ENCODE measurements at places on chromosomes 2 and 18.

DNA sequence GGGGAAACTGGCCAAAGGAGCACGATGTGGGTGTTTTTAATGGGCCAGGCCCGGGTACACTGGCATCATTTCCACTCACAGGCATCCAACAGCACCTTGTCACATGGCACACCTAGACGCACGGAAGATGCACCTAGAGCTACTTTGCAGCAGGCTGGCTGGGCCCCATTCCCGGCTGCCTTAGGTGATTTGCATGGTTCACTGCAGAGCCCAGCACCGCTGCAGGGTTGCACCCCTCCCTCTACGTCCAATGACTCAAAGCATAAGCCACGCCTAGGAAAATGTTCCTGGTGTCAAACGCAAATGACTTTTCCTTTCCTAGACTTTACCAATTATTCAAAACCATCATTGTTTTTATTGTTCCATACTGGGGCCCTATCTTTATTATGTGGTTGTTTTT, 222.9 kb downstream of the EIPR1 start:
- no peak for DNase-seq

DNA sequence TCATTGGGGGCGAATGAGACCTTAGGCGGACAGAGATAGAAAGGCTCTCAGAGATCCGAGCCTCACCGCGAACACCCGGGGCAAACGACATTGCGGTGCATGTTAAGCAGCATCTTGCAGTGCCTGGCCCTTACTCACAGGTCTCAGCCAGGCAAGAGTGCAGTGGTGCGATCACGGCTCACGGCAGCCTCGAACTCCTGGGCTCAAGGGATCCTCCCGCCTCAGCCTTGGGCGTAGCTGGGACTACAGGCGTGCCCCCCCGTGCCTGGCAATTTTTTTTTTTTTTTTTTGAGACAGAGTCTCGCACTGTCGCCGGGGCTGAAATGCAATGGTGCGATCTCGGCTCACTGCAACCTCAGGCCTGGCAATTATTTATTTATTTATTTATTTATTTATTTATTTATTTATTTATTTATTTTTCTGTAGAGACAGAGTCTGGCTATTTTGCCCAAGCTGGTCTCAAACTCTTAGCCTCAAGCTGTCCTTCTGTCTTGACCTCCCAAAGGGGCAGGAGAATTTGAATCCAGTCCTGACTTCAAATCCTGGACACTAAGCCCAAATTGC, 1.3 kb downstream of the LAMA3 start:
- DNase-seq = no peak

DNA sequence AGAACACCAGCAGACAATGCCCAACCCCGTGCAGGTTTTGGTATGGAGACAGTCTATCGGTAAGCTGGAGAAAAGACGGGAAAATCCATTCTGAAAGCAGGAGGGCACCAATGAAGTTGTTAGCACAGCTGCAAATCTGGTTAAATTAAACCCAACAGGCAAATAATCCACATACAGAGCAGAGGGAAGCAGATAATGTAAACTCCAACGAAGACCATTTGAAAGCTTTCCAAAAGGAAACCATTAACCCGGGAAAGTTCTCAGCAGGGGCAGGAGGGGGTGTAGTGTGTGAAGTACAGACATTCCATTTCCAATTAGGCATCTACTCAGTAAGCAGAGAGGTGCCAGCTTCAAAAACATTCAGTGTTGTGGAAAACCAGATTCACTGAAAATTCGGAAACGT, 10.3 kb downstream of the EDAR start:
- no peak for DNase-seq

DNA sequence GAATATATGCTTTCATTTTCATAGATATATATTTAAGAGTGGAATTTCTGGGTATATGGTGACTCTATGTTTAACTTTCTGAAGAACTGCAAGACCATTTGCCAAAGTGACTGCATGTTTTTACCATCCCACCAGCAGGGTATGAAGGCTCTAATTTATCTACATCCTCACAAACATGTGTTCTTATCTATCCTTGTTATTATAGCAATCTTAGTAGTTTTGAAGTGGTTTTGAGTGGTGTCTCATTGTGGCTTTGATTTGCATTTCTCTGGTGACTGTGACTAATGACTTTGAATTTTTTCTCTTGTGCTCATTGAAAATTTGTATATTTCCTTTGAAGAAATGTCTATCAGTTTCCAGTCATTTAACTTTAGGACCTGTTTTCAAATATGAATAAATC, 310.2 kb upstream of the NRP2 start:
- no peak for DNase-seq

GRCh38 chr2:134736167-134736880, 17.5 kb upstream of the TMEM163 start:
- no peak for DNase-seq

- no peak for DNase-seq
These were observed 124.8 kb upstream of the XPO1 start for GRCh38 chr2:61662990-61663389.

DNA sequence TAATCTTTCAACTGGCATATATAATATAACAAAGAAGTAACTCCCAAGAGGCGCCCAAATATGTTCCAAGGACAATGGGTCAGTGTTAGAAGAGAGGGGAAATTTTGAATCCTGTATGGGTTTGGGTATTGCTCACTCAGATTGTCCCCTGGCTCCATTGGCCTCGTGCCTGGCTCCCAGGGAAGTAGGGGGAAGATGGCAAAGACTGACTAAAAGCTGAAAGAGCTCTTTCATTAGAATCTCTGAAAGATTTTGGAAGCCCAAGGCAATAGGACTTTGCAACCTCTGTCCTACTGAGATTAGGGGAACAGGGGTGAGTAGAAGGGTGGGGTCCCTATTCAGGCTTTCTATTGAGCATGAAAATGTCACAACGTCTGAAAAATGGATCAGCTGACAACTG, 1272.8 kb upstream of the ZEB2 start:
- no peak for DNase-seq

DNA sequence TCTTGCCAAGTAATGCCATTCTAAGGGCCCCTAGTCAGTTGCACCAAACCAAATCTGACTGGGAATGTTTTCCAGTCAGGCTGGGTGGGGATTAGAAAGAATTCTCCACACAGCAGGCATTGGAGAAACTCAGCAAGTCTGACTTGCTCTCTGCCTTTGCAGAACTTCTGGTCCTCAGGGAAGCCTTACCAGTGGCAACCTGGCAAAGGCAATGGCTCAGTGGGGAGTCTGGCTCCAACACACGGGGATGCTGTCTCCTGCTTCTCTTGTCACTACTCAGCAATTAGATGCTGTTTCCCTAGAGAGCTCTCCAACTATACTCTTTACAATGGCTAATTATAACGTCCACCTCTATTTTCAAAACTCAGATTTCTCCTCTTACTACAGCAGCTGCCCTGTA, 810.7 kb downstream of the LRRTM4 start:
- DNase-seq = no peak

- no peak for DNase-seq
These were observed 42.9 kb upstream of the EML6 start for GRCh38 chr2:54680397-54681041.

- DNase-seq = no peak
These were observed 4.3 kb upstream of the ADI1 start for GRCh38 chr2:3523551-3524041.

DNA sequence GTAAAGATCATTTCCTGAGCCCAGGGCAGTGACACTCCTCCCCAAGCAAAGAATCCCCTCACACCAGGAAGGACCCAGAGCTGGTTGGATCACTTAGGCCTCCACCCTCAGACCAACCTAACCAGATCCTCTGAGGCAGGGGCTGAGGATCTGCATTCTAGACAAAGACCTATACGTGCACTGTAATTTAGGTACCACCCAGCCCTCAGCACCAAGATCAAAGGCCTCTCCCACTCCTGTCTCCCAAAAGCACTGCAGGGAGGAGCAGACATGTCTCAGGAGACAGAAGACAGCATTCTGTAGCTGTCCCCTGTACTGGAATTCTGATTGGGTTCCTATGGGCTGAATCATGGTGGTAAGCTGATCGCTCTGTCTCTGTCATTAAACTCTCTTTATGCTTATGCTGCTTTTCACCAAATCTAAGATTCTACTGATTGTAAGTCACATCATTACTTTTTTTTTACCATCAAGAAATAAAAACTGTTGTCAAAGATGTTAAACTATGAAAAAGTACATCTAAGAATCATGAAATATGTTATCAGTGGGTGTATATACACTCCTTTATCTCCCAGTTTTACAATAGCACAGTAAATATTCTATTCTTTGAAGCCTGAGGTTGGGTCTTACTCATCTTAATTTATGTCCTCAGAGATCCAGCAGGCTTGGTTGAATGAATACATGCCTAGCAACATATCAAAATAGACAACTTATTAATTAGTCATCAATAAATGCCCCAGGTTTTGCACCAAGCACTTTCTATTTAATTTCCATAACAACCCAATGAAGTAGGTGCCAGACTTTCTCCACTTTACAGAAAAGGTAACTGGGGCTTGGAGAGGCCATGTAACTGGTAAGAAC, 28.3 kb downstream of the MCFD2 start:
- DNase-seq = no peak

GRCh38 chr2:26081556-26081955, 47.7 kb downstream of the RAB10 start:
- no peak for DNase-seq

GRCh38 chr2:231276987-231277386, 78.6 kb downstream of the ARMC9 start:
- DNase-seq = no peak

GRCh38 chr2:112290088-112290487, 14.7 kb downstream of the ZC3H6 start:
- no peak for DNase-seq

GRCh38 chr2:234632527-234633391, 135.9 kb upstream of the ARL4C start:
- no peak for DNase-seq

- no peak for DNase-seq
These were observed 69.3 kb downstream of the SUCLG1 start for GRCh38 chr2:84389794-84390193.

DNA sequence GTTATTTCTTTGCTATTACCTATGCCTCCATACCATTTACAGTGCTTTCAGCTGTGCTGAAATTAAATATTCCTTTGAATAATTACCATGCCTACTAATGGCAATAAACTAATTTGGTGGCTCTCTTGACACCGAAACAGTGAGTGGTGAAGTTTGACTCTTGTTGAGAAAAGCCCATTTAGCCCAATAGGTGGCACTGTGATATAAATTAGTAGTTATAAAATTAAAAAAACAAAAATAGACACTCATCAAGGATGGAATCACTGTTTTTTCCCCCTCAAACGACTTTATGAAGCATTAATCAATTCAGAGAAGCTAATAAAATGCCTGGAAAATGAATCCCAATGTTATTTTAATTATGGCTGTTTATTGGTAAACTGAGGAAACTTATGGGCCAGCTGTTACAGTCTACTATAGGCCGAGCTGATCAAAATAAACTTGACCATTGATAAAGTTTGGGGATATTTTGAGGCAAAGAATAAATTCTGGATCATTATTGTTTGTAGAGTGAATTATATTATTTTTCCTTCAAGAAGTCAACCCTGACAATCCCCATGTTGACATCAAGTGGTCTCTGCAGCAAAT, 339.6 kb downstream of the TRIB2 start:
- no peak for DNase-seq

GRCh38 chr2:69177785-69178636, 165.0 kb downstream of the ANTXR1 start:
- DNase-seq = no peak

DNA sequence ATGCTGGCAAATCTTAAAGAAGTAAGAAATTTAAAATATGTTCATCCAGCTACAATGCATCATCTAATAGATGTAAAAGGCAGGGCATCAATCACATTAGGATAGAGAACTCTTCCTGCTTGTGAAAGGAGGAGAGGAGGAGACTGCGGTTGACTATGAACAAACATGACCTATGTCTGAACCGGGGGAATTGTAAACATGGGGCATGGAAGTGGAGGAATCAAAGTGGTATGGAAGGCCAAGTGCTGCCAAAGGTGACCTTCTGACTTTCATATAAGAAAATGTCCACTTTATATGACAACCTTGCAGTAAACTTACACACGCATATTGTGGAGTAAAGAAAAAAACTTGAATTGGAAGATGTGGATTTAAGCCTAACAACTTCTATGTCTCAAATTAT, 20.0 kb upstream of the SLC8A1 start:
- DNase-seq = no peak

DNA sequence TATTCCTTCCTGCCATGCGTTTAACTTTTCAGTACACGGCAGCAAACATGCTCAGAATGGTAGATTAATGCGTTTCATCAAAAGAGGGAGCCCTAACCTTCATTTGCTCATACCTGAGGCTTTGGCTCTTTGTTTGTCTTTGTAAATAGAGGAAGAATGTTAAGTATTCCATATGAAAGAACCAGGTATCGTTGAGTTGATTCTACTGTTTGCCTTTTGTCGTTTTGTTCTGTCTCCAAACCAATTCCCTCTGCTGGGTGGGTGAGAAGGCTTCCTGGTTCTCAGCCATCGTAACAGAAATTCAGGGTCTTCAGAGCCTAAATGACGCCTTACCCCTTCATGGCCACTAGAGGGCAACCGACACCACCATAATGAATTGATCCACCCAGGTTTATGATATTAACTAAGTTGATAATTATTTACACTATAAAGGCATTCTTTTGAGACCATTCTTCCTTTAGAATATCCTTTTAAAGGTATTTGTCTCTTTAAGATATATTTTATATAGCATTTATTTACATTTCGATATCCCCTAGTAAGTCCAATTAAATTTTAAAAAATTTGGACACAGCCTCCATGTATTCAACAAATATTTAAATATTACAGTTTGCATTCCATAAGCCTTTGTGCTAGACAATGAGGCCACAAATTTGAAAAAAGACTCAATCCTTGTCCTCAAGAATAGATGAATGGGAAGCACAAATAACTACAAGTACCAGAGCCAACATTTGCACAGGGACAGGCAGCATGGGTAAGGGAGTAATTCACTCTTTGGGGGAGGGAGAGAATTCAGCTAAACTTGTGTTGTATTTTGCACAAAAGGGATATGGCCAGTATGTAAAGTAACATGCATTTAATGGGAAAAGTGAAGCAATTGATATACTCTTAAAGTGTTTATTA, 48.1 kb downstream of the TIMM21 start:
- DNase-seq = no peak

DNA sequence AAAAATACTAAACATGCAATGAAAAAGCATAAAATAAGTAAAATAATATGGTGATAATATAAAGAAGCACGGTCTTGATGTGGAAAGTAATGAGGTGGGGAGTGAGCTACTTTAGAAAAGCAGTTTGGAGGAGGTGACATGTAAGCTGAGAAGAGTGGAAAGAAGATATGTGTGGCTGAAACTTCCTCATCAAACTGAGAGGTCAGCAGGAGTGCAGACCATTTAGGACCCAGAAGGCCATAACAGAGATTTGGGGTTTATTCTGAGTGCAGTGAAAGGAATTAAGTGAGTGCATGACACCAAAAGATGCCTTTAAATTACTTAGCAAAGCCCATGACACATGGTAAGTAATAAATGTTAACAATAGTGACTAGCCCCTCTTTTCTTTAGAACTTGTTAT, 24.4 kb upstream of the TMEM182 start:
- no peak for DNase-seq

DNA sequence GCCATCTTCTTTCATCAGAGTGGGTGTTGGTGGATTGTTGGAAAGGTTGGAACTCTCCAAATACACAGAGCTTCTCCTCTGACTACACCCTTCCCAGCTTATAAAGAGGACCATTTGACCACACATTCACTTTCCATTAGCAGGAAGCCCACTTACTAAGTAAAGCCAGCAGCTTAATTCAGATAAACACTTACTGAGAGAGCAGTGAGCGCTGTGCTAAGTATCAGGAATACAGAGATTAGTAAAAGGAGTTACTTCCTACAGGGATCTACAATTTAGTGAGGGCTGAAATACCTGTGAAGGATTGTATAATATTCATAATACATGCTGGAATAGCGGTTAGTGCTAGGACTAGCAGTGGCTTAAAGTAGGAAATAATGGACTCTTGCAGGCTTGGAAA, 343.0 kb downstream of the NYAP2 start:
- DNase-seq = no peak
